ENCODE measurements at places on chromosomes 1 and 21.

DNA sequence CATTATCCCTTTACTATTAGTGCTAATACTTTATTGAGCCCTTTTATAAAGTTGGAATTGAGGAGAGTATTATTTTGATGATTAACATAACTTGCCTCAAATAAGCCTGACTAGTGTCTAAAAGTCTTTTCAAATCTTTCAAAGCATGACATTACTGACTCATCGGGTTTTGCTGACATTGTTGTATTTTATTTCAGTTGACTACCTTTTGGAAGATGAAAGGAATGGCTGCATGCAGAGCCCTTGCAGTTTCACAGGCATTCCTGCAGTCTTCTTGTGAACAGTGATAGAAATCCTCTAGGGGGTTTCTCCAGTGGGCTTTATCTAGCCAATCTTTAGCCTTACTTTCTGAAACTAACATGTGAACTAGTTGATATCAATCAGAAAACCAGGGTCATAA, 43.0 kb upstream of the TMEM61 start:
- no peak for DNase-seq

GRCh38 chr1:81115422-81115821, 685.3 kb upstream of the ADGRL2 start:
- no peak for DNase-seq

- no peak for DNase-seq
These were observed 254.4 kb downstream of the FAM72C start for GRCh38 chr1:143717434-143717833.

DNA sequence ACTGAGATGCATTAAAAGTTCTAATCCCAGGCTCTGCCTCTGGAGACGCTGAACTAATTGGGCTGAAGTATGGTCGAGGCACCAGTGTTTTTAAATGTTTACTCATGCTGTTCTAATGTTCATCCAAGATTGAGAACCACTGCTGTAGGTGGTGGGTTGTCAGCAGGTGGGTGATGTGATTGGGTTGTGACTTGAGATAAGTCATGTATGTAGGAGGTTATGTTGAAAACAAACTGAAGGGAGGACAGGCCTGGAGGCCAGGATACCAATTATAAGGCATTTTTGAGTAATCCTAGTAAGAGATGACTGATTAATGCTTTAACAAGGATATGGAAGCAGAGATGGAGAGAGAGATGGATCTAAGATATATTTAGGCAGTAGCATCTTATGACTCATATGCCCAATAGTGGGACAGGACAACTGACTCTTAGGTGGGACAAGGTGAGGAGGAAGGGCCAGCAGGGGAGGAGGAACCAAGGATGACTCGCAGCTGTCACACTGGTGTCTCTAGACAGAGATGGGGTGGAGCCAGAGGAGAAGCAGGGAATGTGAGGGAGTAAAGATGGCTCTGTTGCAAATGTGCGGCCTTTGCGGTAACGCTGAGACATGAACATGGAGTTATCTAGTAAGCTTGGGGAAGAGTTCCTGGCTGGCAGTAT, 29.3 kb downstream of the RAB4A start:
- DNase-seq = no peak

- DNase-seq = no peak
These were observed 12.8 kb downstream of the THEMIS2 start for GRCh38 chr1:27885114-27885528.

- no peak for DNase-seq
These were observed 101.6 kb downstream of the GABPA start for GRCh38 chr21:25836396-25836795.

DNA sequence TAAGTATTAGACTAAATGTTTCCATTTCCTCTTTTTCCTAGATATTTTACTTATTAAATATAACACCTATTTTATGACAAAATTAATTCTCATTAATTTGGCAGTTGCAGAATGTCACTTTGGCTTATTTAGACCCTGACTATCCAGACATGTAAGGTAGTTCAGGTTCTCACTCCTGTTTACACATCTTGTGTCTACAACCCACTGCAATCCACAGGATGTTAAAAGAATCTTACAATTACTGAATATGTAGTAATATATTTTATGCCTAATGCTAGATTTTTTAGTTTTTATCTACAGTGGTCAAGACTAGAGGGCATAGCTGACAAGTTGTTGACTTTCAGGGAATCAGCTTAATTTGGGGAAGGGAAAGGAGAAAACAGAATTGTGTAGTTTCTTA, 346.7 kb downstream of the USP25 start:
- no peak for DNase-seq

Data from activated CD4-positive, CD25-positive, alpha-beta regulatory T cell (primary cell).